ENCODE measurements at places on chromosomes 6 and 20. TPM values are rescaled to one million over a fixed set of nuclear protein-coding genes. Genes with fewer than 3 reads are reported as not detected.

MATN4 gene
- not detected for total RNA-seq

ZNF292 gene
- total RNA-seq: 37.6 TPM

PRICKLE4 gene
- 1.2 TPM for total RNA-seq

CLPSL1 gene
- total RNA-seq: not detected

ZBTB12 gene
- total RNA-seq: 3.6 TPM

RGS17 gene
- total RNA-seq: 11.3 TPM

SLA2 gene
- not detected for total RNA-seq

Data from smooth muscle cell of the umbilical artery (primary cell).